ENCODE measurements at places on chromosomes 12 and 14.

DNA sequence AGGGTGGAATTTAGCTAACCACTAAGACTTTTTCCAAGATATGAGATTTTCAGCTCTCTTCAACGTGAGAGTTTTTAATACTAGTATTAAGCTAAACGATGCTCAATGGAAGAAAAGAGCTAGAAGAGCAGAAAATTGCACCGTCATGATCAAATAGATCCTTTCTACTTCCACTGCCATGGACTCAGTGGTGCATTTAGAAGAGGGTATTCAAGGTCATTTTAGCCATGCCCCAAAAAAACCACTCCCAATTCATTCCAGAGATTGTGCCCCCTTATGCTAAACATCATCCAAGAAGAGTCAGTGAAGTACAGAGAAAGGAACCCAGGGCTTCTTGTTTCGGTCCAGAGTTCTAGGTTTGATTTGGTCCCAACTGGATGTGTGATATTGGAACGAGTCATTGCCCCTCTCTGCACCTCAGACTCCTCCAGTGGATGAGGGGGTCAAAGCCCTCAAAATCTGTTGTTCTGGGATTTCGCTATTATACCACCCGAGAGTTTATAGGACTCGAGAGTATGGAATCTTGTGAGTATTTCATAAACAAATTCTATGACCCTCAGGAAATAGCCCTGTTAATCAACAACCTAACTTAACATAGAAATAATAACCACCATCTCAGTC, 55.2 kb downstream of the DAD1 start:
- DNase-seq = no peak

DNA sequence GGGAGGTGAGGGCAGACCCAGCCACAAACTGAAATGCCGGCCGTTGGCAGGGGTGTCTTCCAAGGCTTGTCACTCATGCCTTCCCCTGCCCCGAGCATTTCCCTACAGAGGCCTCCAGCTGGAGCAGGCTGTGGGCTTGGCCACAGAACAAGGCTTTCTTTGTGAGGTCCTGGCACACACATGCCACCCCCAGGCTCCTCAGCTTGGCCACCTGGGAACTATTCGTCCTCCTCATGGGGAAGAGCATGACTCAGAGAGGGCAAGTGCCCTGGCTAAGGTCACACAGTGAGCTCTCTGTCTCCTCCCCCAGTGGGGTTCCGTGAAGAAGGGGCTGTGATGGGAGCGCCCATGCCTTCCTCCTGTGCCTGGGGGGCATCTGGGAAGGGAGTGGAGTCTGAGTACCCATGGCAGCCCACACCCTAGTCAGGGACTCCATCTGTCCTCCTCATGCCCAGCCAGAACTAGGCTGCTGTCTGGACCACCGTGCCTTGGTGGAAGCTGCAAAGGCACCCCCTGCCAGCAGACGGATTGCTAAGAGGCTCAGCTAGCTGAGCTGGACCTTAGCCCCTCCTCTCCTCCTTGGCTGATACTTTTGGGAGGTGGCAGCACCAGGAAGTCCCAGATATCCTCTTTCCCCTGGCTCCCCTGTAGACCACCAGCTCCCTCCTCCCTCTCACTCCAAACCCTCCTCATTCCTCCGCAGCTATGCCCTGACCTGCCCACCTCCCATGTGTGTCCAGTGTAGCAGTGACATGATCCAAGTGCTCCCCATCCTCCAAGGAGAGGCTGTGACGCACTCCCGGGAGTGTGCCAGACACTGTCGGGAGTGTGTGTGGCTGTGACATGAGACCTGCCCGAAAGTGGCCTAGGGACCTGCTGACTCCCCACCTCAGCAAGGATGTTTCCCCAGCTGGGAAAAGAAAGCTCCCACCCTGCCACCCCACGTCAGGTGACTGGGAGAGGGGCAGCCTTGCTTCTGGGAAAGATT, 21.4 kb downstream of the ABCB9 start:
- DNase-seq = no peak

- no peak for DNase-seq
Observed at GRCh38 chr12:74319886-74320285, 217.7 kb upstream of the ATXN7L3B start.

DNA sequence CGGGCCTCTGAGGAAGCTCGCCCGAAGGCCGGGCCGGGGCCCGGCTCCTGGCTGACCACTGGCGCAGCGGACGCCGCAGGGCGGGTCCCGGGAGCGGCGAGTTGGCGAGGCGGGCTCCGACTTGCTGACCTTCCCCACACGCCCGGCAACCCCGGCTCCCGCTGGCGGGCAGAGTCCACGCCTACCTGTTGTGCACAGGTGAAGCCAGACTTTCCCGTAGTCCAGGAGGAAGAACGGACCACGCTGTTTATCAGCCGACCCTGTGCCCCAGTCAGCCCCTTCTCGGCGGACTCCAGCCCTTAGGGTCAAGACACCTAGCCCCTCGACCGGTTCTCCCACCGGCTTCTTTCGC, 407 bp downstream of the HEATR5A start:
- DNase-seq = peak; percentile 99

DNA sequence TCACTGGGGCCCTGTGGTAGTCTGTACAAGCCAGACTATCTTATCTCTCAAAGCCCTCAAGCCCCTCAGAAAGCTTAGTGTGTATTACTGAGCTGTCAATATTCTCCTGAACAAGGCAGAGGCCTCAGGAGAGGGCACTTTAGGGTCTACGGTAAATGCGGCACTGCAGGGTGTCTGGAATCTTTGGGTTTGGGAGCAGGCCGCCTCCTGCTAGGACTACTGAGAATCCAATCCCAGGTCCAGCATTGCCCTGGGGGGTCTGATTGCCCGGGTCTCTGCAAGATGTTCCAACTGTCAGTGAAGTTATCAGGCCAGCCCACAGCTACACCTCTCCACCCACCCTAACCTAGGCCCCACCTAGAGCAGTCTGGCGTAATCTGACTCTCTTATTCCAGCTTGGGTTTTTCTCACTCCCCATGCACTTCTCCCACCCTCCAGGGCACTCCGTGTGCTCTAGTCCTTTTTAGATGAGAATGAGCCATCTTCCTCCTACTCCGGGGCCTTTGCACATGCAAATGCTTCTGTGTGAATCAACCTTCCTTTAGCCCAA, 4.3 kb upstream of the ZFP36L1 start:
- DNase-seq = no peak

DNA sequence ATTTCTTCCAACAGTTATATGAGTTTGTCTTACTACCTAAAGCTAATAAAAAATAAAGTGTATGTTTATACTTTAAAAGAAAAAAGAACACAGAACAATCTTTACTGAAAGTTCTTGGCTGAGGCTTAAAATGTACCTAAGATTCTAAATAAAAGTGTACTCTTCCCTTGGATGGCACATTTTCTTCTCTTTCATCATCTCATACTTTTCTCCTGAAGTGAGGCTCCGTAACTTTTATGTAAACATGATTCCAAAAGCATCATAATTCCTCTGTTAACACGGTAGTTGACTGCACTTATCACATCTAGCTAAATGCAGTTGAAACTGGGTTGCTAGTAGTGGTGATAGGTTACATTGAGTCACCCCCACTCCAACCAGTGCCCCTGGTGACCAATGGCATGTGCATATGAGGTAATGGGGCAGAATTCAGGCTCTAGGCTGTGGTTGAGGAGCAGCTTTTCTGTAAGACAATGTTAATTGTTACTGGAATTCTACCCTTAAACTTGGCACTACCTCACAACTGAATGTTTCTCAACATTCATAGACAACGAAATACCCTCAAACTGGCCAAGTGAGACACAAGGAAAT, 38.4 kb downstream of the WASHC3 start:
- no peak for DNase-seq

DNA sequence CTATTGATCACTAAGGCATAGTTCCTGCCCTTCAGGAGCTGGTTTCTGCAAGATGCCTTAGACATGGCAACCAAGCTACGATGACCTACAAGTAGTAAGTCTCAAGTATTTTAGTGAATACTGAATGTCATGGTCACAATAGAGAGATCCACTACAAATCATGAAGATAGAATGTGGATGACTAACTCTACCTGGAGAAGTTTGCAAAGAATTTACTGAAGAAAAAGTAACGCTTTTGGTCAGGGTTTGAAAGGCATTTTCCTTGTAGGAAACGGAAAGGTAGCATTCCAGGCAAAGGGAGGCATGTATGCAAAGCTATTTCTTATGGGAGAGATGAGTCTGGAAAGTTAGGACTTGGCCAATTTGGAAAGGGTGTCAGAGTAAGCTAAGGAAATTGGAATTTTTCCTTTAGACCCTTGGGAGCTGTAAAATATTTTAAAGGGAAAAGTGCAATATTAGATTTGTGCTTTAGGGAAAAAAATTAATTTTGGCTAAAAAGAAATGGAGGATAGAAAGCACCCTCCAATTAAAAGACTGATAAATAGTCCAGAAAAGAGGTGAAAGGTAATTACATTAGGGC, 377.5 kb downstream of the EGLN3 start:
- no peak for DNase-seq

DNA sequence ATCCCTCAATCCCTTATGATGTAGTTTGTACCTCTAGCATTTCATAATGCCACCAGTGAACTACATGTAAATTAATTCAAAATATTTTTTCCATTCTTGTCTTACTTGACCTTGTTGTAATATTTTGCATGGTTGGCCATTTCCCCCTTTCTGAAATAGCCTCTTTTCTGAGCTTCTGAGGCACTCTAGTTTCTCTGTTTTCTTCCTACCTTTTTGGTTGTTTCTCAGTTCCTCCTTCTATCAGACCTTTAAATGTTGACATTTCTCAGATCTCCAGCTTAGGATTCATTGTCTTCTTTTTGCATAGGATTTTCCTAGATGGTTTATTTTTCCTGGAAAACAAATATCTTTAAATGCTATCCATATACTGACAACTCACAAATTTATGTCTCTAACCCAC, 9.8 kb upstream of the RMST start:
- DNase-seq = no peak

- DNase-seq = no peak
Observed at GRCh38 chr12:116640281-116640680, 81.1 kb downstream of the MAP1LC3B2 start.

- DNase-seq = no peak
Observed at GRCh38 chr12:120262852-120263747, 2.4 kb downstream of the PXN start.

- no peak for DNase-seq
Observed at GRCh38 chr12:127562816-127563215, 704.2 kb upstream of the TMEM132C start.

- no peak for DNase-seq
Observed at GRCh38 chr12:100141666-100141997, 1.0 kb downstream of the BLTP3B start.

- DNase-seq = no peak
Observed at GRCh38 chr12:77686760-77687159, 143.9 kb upstream of the NAV3 start.

DNA sequence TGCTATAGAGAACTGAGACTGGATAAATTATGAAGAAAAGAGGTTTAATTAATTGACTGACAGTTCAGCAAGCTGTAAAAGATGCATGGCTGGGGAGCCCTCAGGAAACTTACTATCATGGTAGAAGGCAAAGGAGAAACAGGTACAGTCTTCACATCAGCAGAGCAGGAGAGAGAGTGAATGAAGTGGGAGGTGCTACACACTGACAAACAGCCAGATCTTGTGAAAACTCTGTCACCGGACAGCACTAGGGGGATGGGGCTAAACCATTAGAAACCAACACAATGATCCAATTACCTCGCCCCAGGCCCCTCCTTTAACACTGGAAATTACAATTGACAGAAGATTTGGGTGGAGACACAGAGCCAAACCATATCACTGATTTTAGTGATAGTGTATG, 682.4 kb downstream of the SLC16A7 start:
- DNase-seq = no peak

DNA sequence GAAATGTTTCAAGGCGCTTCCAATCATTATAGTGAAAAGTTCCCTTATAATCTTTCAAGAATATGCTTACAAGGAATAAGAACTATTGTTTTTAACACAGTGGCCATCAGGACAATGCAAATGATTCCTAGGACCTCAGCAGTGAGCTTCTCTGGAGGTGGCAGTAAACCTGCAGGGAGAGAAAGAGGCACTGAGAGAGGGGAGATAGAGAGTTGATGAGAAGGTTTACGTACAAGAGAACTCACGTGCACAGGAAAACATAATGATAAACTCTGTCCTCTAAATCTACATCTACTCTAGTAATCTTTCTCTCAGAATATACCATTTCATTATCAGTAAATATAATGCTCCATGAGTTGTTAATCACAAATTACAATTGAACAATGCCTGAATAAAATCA, 715 bp downstream of the KLRC4 start:
- no peak for DNase-seq

DNA sequence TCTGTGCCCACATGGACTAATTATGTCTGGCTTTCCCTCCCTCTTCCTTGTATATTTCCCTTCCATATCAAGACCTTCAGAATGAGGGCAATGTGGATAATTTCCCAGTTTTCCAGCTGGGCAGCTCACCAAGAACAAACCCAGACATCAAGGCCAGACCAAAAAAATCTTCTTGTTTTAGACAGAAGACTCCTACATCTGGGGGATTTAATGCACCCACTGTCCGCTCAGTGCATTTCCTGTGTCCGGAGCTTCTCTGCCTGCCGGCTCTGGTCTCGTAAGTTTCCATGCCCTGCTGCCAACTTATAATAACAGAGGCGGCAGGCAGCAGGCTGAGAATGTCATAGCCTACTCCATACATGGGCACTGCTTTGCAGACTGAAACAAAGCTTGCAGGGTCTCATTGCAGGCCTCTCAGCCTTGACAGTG, 207.2 kb upstream of the BCL2L14 start:
- DNase-seq = no peak

DNA sequence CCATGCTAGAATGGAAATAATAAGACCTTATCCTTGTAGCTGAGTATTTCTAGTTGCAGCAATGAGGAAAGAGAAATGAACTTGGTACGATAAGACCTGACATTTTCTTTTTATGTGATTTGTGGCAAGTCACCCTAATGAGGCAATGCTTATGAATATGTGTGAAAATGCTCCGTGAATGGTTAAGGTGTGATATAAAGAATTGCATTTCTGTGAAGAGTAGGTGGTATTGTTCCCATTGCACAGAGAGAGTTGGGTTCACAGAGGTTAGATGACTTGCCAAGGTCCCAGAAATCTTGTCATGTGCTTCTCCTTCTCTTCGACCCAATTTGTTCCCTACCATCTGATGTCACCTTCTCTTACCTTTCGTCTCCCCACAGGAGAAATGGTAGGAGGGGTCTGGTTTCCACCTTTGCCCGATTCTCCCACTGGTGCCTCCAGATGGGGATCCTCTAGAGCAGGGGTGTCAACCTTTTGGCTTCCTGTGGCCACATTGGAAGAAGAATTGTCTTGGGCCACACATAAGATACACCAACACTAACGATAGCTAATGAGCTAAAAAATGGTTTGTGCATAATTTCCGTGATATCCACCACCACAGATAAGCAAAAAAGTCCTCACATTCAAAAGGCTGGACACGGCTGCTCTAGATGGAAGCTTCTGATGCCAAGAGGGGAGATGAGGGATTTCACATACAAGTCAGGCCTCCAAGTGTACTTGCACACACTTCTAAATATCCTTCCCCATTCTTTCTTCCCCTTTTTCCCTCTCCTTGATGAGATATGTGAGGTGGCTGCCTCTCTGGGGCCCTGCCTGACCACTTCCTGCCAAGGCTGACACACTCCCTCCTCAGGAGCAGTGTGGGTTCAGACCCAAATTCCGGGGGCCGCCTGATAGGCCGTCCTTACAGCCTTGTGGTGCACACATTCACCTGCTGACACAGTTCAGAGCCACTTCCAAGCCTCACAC, 96.1 kb downstream of the PLXNC1 start:
- DNase-seq = no peak

GRCh38 chr12:109804820-109805761, 28.1 kb downstream of the TRPV4 start:
- peak; percentile 87 for DNase-seq

- DNase-seq = no peak
Observed at GRCh38 chr12:1881936-1882335, 36.5 kb downstream of the CACNA2D4 start.

Measured in HuH-7.5 (cell line).